Esophagus squamous epithelium (tissue), 5 donors: ENCODE measurements at places on chromosomes 16 and 17.

DNA sequence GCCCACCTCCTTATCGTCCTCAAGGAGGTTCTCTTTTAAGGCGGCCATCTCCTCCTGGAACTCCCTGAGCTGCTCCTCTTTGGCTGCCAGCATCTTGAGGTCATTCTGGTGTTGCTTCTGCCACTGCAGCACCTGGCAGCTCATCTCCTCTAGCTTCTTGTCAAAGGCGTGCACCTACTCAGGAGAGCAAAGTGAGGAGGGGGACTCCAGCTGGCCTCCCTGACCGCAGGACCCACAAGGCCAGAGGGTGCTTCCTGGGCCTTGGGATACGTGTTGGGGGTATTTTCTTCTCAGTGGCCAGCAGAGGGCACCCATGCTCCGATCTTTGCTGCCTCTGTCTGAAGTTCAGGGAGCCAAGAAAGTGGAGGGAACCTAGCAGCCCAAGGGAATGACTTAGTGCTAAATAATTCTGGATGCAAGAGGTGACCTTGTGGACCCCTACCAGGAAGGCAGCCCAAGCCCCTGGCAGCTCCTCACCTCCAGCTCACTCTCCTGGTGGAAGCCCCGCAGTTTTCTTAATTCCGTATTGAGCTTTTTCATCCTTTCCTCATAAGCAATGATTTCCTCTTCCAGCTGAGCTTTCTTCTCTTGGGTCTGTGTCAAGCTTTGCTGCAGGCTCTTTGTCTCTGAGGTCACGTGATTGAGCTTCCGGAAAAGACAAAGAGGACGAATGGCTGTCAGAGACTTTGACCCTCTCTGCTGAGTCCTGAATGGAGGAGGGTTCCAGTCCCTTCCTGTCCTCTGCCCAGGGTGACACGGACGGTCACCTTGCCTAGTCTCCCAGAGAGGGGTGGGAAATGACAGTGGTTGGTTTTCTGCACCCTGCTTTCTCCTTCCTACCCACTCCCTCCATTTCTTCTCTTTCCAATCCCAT is 31.4 kb downstream of the DHX38 start:
- DNase-seq = no peak

GRCh38 chr17:19740933-19741332 is 7.2 kb downstream of the ALDH3A1 start:
- no peak for DNase-seq

DNA sequence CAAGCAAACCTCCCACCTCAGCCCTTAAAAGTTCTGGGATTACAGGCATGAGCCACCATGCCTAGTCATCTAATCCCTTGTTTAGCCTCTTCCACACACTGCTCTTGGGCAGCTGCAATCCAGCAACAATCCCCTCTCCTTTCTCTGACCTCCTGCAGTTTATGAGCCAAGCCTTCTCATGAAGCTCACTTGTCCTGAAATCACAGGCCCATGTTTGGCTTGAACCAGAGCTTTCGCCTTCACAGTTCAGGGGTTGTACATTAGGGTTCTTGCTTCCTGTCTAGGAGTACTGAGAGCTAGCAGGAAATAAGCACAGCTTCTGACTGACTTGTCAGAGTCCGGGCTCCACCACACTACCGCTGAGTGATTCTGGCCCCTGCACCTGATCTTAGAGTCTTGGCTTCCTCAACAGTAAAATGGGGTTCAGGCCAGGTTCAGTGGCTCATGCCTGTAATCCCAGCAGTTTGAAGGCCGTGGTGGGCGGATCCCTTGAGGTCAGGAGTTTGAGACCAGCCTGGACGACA is 16.3 kb downstream of the ERAL1 start:
- no peak for DNase-seq

- no peak for DNase-seq
Observed at GRCh38 chr17:42005166-42005565, 12.1 kb downstream of the DNAJC7 start.

DNA sequence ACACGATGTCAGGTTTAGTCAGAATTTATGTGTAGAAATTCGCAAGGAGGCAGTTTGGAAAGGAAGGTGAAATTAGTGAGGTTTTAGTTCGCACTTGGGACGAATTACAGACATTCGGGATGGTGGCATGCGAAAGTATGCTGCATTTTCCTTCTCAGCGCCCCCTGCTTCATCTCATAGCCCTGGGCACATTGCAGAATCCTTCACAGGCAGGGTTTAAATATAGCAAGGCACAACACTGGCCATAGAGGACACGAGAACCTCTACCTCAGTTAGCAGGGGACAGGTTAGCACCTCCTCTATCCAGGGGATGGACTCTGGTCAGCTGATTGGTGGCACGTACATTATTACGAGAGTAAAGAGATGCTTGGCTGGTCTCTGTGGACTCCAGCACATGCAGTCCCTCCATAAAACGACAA is 47.5 kb downstream of the MAP2K6 start:
- no peak for DNase-seq
